ENCODE measurements at places on chromosomes 2 and 18.

- no peak for DNase-seq
These were observed 237.6 kb downstream of the TDRD15 start for GRCh38 chr2:21361384-21361783.

DNA sequence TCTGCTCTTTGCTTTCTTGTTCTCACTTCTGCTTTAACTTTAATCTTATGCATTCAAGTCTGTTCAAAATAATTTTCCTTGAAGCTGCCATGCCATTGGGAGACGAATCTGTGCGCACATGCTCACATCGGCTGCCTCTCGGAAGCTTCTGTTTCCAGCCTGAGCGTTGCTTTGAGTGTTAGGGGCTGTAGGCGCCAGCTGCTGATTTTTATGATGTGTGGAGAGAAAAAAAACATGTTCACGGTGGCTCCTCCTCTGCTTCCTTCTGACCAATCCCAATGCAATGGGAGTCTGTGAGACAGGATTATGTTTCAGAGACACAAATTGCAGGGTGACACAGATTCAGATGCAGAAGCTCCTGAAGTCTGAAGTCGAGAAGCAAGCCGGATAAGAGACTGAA lies at the start of gene MC4R:
MC4R (minus strand) TSS at position 180 of the 400 bp plus-strand sequence. CDS start 426 bp downstream, outside the sequence.
- DNase-seq, result no peak

- no peak for DNase-seq
These were observed 61.3 kb downstream of the CUL3 start for GRCh38 chr2:224523626-224524577.

DNA sequence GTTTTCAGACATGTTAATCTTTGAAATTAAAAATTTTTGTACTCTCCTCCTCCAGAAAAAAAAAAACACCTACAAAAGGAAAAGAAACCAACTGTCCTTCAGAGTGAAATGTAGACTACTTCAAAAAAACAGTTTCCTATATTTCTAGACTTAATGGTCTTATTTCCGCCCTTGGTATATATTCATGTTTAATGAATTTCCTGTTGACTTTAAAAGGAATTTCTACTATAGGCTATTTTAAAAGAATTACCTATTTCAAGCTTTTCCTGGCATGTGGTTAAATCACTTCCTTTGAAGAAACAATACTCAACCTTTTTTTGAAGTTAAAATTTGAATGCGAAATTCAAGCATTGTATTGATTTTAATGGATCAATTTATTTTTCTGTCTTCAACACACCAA lies 29.2 kb downstream of the GULP1 start:
- DNase-seq, result no peak

- DNase-seq, result no peak
These were observed 300.4 kb downstream of the ZNF407 start for GRCh38 chr18:74897971-74898657.

GRCh38 chr2:200300638-200301314 lies 5.7 kb upstream of the SPATS2L start:
- no peak for DNase-seq

GRCh38 chr2:69703189-69703588 lies 38.7 kb upstream of the ANXA4 start:
- no peak for DNase-seq

DNA sequence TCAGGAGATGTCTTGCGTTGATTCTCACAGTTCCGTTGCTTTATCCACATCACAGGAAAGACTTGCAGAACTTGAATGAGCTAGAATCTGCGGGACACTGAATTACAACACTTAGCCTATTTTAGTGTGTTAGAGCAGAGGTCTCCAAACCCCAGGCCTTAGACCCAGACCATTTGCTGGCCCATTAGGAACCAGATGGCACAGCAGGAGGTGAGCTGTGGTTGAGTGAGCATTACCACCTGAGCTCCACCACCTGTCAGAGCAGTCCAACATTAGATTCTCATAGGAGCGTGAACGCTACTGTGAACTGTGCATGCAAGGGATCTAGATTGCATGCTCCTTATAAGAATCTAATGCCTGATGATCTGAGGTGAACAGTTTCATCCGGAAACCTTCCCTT lies 3.8 kb downstream of the MRPL30 start:
- DNase-seq, result no peak

DNA sequence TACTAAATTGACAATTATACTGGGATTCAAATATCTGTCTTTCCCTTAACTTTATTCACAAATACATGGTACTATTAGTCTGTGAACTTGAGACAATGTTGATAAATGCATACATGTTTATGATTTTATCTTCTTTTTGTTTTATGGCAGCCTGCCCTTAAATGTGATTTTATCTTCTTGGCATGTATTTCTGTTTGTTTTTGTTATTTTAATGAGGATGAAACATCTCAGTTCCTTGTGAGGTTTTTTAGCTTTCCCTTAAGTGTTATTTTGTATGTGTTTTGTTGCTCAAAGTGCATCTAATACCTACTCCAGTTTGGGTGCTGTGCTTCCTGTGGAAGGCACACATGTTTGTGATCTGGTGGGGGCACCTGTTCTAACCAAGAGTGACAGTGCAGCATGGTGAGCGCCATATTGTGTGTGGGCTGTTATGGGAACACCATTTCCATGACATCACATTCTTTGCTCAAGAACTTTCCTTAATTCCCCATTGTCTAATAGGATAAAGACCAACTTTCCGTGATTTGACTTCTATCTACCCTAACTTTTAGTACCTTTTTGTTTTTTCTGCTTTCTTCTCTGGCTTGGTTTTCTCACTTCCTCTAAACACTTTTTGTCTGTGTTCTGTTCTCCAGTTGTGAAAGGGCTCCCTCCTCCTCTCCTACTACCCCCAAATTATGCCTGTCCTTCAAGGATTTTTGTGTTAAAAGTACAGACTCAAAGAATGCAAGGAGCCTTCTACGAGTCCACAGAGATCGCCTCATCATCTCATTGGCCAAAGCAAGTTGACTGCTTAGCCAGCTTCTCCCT lies 162.1 kb upstream of the TTC39C start:
- DNase-seq, result no peak

DNA sequence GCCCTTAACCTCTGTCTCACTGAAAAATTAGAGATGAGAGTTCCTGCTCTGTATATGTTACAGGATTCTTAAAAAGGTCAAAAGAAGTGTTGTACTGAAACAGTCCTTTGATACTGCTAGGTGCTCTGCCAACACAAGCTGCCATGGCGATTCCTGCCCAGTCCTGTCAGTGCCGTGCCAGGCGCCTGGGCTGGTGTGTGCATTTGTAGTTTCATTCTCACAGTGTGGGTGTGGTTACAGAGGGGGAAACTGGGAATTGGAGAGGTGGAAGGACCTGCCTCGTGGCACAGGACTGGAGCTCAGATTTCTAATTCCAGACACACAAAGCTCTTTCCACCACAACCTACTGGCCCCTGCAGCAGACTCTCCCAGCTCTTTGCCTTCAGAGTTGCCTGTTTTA lies 122.3 kb upstream of the RAB6C start:
- DNase-seq, result no peak

DNA sequence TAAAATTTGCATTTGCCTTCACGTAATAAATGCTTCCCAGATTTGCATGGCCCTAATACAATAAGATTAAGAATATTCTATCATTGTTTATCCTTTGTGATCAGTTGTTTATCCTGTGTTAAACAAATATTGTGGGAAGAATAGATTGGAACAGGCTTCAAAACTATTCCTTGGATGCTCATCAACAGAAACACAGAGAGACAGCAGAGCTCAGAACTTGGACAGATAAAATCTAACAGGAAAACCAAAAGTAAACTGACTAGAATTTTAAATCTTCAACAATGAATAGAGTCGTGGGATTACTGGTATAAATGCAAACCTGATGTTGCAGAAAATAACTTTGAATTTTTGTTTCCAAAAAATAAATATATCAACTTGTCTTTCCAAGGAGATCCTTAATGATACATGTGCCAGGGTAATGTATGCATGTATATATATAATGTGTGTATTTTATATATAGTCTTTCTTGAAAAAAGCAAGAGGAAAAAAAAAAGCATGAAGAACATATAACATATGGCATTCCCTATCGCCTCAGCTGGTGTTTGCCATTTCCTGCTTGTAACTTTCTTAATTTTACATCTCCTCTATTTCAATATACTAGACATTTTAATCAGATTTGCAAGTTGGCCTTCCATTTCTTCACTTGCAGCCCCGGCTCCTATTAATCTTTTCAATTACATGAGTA lies 59.9 kb upstream of the TANK start:
- DNase-seq, result no peak

- no peak for DNase-seq
These were observed 100.6 kb upstream of the SMIM21 start for GRCh38 chr18:75527848-75528685.

- no peak for DNase-seq
These were observed 47.3 kb downstream of the POU3F3 start for GRCh38 chr2:104901037-104901881.

- DNase-seq, result no peak
These were observed 560.2 kb downstream of the LRP1B start for GRCh38 chr2:141570474-141571131.

- DNase-seq, result no peak
These were observed 608.0 kb upstream of the PIK3C3 start for GRCh38 chr18:41347057-41347456.

DNA sequence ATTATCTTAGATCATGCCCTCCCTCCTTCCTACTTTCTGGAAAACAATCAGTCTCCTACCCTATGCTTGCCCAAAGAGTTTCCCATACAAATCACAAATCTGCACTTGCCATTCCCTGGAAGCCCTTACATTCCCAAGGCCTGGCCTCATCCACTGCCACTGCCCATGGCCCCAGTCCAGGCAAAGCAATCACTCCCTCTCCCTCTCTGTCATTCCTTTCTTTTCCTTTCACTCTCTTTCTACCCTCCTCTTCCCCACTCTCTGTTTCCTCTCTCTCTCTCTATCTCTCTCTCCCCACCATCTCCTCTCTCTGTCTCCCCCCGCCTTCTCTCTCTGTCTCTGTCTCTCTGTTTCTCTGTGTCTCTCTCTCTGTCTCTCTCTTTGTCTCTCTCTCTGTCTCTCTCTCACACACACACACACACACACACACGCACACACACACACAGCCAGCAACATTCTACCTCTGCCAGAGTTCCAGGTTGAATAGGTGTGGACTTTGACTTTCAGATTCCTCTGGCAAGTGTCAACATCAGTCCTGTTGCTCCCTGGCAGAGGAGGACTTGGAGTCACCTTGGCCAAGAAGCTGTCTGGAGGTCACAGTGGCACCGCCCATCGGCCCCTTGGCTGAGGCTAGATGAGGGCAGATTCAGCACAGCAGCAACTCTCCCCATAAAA lies 43.7 kb upstream of the NAT8 start:
- no peak for DNase-seq

GRCh38 chr18:7413906-7414305 lies 153.2 kb upstream of the PTPRM start:
- DNase-seq, result no peak

DNA sequence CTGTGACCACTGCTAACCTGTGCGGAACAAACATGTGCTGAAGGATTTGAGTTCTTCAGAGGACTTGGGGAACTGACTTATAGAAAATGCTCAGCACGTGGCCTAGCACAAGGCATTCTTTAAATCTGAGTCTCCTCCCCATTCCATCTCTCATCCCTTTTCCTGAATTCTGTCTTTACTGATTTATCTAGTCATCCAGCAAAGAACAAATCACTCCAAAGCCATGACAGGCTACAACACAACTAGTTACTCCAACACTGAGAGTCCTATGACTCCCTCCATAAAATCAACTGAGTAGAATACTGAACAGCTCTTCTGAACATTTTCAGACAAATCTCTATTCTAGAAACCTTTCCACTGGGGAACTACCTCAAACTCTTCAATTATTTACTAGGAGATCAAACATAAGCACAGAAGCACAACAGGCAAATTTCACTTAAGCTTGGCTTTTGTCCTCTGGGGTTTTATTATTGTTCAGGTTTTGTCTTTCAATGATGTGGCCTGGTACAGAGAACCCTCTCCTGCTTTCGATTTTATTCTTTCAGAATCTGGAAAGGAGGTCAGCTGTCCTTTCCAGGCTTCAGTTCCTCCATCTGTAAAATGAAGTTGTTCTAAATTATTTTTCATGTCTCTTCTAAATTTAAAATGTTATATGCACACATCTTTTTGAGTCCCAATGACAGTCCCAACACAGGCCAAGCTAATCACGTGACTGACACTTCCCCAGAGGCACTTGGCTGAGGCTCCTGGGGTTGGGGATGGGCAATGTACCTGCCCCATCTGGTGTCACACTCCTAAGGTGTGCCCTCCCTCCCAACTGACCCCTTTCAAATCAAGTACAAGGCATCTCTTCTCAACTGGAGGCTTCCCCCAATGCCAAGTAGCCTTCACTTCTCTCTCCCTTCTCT lies 31.8 kb downstream of the RNU4ATAC start:
- DNase-seq, result no peak

DNA sequence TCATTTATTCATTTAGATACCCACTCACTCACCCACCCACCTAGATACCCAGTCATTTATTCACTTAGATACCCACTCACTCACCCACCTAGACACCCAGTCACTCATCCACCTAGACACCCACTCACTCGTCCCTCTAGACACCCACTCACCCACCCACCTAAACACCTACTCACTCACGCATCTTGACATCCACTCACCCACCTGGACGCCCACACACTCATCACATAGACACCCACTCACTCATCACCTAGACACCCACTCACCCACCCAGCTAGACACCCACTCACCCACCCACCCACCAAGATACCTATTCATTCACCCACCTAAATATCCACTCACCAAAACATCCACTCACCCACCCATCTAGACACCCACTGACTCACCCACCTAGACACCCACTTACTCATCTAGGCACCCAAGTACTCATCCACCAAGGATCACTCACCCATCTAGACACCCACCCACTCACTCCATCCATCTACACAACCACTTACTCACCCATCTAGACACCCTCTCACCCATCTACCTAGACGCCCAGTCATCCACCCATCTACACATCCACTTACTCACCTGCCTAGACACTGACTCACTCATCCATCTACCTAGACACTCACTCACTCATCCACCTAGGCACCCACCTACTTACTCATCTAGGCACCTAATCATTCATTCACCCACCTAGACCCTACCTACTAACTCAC lies 723.7 kb upstream of the RAB6C start:
- no peak for DNase-seq

- DNase-seq, result peak; percentile 77
These were observed 37.5 kb upstream of the ZBTB7C start for GRCh38 chr18:48446582-48447225.

DNA sequence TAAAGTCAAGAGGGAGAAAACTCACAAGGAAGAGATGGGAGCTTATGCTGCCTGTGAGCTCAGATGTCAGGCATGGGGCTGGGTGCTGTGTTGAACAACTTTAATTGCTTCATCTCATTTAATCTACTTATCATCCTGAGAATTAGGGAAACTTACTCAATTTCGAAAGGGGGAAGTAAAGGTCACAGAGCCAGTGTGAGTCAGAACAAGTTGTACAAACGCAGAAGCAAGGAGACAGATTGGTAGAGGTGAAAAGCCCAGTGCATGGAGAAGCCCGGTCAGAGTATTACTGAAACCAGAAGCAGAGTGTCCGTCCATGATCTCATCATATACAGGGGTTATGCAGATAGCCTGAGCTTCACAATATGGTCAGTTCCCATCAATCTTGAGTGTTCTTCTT lies 281.1 kb upstream of the POU3F3 start:
- no peak for DNase-seq

Measured in activated CD4-positive, alpha-beta T cell treated with anti-CD3 and anti-CD28 coated beads, Interleukin-2, amount 50 U/mL, for 48 hours (primary cell).